BJ (cell line): ENCODE measurements at places on chromosomes 6 and 20. TPM values are rescaled to one million over a fixed set of nuclear protein-coding genes. Genes with fewer than 3 reads are reported as not detected.

GRCh38 chr6:9168669-9169068 is 733.3 kb upstream of the SLC35B3 start:
- DNase-seq: no peak

- DNase-seq: no peak
Observed at GRCh38 chr6:147837540-147837939, 329.1 kb downstream of the SAMD5 start.

Gene PTGIS
- polyA plus RNA-seq: 28.8 and 39.0 TPM in 2 replicates

Gene SIRPD
- not detected in 2 replicates for polyA plus RNA-seq

- no peak for DNase-seq
Observed at GRCh38 chr6:53854843-53855567, 60.2 kb downstream of the LRRC1 start.

DNA sequence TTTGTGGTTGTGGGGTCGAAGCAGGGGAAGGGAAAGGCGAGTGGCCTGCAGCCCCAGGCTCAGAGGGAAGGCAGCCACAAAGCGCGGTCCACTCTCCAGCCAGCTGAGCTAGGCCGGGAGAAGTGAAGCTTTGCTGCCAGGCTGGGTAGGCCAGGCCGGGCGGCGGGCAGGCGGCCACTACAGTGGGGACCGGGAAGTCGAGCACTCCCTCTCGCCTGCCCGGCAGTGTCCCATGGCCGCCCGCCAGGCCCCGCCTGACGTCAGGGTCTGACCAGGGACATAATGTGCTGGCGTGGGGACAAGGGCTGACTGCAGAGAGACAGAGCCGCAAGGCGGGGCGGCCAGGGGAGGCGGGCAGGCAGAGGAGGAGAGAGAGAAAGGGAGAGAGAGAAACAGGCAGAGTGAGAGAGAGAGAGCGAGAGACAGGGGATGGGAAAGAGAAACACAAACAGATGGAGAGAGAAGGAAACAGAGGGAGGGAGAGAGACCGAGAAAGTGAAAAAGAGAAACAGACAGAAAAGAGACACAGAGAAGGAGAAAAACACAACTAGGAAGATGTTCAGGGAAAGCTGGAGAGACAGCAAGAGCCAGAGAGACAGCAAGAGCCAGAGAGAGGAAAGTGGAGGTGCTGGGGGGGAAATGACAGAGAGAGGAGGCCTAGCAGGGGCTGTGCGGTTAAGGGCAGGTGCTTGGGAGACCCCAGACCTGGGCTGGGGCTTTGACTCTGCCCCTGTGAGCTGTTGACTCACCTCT is 94.5 kb upstream of the PTPN1 start:
- peak; percentile 79 for DNase-seq

DNA sequence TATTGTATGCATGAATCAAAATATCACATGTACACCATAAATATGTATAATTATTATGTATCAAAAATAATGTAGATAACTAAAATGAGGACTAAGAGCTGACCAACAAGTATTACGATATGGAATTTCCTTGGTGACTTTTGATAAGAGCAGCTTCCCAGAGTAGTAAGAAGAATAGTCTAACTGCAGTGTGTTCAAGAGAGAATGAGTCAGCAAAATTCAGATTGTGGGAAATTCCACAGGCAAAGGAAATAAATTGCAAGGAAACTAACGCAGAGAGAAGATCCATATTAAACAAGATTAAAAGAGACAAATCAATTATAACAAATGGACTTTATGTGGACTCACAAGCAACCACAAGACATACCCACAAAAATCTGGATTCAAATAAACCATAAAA is 26.4 kb downstream of the FRK start:
- peak; percentile 63 for DNase-seq

DNA sequence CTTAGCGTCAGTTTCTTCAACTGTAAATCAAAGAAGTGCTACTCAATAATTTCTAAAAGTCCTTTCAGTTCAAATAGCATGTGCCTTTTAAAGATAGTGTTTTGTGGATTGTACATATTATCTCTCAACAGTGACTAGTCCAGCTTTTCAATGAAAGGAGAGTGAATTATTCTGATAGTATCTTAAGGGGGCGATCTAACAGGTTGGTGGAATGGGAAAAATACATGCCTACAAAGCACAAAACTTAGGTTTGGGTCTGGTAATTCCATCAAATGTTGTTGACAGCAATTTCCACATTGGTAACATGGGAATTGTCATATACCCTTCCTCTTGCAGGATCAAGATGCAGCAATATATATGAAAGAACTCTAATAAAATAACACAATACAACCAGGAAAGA is 50.1 kb upstream of the HDGFL1 start:
- DNase-seq: no peak

GRCh38 chr20:32368925-32369324 is 10.8 kb downstream of the ASXL1 start:
- DNase-seq: no peak

- DNase-seq: no peak
Observed at GRCh38 chr6:21601932-21602390, 8.4 kb downstream of the SOX4 start.

Gene FAM217A
- not detected in 2 replicates for polyA plus RNA-seq

- no peak for DNase-seq
Observed at GRCh38 chr6:56214041-56214702, 33.2 kb downstream of the COL21A1 start.

GRCh38 chr6:161393839-161394364 is 120.0 kb upstream of the AGPAT4 start:
- DNase-seq: peak; percentile 27

GRCh38 chr20:39291301-39291700 is 329.2 kb downstream of the DHX35 start:
- no peak for DNase-seq

DNA sequence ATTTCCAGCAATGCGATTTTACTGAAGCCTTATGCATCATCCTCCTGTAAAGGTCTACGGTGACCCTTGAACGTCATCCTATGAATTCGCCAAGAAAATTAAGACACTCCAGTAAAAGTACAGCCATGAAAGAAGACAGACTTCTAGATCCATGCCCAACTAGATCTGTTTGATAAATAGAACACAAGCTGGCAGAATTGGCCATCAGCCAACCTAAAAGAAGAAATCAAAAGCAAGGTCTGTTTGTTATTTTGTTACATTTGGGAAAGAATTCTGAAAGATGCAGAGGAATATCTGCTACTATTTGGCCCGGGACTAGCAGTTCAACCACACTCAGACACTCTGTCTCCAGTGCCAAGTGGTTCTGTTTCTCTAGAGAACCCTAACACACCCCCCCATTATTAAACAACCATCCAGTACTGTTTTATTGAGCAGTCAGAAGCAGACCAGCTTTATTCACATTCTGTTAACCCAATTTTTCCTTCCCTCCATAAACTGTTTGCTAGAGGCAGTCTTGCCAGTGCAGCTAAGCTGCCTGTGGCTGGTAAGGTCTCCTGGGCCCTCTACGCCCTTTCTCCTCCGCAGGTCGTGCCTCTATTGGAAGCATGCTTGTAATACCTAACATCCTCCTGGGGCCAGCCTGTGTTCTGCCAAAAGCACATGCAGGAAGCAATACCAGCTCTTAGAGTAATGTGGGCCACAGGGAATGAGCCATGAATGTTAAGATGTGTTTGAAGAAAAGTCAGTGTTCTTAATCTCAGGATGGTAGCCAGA is 30.7 kb downstream of the LY86 start:
- DNase-seq: no peak

GRCh38 chr6:119620846-119621555 is 271.4 kb upstream of the MAN1A1 start:
- DNase-seq: peak; percentile 55

- no peak for DNase-seq
Observed at GRCh38 chr20:61596687-61597330, 344.7 kb downstream of the CDH4 start.

GRCh38 chr6:107152638-107153430 is 37.5 kb upstream of the BEND3 start:
- DNase-seq: peak; percentile 4

Gene KIF3B
- polyA plus RNA-seq: 20.9 and 25.2 TPM in 2 replicates

DNA sequence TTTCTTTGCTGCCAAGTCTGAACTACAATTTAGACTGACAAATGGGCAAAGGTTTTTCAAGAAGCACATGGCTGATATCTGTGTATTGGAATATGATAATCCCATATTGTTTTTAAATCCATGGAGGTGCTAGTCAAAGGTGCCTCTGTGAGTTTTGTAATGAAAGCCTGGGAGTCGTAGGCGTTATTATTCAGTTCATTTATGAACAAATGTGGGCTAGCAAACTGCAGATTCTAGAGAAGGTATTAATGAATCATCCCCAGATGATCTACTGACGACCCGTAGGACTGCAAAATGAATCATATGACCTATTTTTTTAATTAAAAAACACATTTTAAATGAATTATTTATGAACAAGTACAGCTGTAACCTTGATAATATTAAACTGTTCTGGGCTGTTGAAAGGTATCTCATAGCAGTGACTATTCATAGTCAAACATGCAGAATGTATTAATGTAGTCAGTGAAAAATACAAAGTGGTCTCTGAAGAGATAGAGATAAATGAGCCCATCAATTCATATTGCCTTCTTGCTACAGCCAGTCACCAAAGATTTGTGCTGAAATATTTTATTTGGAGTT is 1317.8 kb upstream of the MAP3K7 start:
- no peak for DNase-seq

- DNase-seq: peak; percentile 83
Observed at GRCh38 chr6:43627008-43627825, 1.8 kb downstream of the GTPBP2 start.
